ENCODE measurements at places on chromosomes 5 and 9.

- DNase-seq = no peak
Observed at GRCh38 chr5:150514708-150515211, 6.8 kb downstream of the NDST1 start.

DNA sequence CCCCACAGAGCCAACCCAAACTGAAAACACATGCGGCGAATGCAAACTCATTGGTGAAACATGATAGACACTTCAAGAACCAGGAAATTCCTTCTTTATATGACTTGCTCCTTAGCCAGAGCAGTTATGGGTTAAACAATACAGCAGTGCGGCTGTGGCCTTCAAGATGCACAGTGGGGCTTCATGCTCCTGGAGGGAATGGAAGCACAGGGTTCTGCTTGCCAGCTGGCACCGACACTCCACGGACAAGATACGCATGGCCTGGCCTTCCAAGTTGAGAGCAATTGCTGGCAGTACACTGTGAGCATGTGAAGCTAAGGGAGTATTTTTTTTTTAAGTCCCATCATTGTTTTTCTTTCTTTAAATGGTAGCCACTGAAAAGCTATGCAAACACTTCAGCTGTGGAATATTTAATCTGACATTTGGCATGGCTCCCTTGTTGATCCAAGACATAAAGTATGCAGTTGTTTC is 451.6 kb upstream of the CD180 start:
- DNase-seq = no peak

DNA sequence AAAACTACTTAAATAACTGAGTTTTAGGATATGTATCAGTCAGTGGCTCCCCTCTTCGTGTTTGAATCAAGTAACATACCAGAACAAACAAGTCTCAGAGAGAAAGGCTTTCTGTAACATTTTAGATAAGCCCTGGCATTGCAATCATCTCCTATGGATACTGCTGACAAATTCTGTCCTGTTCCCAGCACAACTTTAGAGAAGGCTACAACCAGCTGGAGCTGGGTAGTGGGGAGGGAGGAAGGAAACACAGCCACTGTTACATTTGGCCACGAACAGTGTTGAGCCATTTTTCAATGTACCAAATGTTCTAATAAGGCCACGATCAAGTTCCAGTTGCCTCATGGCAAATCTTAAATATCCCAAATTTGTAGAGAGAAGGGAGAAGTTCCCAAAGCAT is 511.8 kb upstream of the WWC1 start:
- DNase-seq = no peak

- no peak for DNase-seq
Observed at GRCh38 chr9:27377147-27377807, 80.3 kb upstream of the EQTN start.

GRCh38 chr5:43197535-43197934 is 5.5 kb downstream of the NIM1K start:
- DNase-seq = no peak

GRCh38 chr5:36841677-36842076 is 34.9 kb upstream of the NIPBL start:
- DNase-seq = no peak

DNA sequence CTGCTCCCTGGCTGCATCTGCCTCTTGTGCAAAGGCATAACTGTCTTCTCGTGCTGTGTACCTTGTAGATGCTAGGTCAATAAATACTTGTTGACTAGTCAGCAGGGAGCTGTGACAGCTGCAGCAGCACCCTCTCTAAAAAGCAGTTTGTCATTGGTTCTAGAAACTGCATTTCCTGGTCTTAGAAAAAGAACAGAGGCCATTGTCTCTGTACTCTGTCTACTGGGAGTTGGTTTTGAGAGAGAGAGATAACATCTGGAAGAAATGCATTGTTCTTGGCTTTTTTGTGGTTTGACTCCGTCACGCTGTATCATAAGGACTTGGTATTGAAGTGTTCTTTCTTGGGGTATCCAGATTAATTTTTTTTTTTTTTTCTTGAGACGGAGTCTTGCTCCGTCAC is 32.3 kb downstream of the SH3GLB2 start:
- DNase-seq = no peak
